ENCODE measurements at places on chromosomes 1 and 21.
A peak's percentile ranks its signal among the peaks of the same experiment; 100 is the strongest.

DNA sequence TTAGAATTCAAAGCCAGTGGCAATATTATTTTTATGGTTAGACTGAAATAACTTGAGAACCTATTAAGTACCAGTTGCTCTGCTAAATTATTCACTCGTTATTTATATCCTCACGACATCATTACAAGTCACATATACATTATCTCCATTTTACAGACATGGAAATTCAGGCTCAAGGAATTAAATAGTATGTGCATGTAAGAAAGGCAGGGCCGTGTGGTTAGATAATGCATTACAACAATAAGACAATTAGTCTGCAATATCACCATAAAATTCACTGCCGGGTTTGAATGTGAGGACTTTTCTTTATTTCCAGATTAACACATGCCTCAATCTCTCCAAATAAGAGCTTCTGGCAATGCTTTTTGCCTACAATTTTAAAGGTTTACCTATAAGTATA lies 523.4 kb downstream of the PTBP2 start:
- DNase-seq: peak; percentile 28

DNA sequence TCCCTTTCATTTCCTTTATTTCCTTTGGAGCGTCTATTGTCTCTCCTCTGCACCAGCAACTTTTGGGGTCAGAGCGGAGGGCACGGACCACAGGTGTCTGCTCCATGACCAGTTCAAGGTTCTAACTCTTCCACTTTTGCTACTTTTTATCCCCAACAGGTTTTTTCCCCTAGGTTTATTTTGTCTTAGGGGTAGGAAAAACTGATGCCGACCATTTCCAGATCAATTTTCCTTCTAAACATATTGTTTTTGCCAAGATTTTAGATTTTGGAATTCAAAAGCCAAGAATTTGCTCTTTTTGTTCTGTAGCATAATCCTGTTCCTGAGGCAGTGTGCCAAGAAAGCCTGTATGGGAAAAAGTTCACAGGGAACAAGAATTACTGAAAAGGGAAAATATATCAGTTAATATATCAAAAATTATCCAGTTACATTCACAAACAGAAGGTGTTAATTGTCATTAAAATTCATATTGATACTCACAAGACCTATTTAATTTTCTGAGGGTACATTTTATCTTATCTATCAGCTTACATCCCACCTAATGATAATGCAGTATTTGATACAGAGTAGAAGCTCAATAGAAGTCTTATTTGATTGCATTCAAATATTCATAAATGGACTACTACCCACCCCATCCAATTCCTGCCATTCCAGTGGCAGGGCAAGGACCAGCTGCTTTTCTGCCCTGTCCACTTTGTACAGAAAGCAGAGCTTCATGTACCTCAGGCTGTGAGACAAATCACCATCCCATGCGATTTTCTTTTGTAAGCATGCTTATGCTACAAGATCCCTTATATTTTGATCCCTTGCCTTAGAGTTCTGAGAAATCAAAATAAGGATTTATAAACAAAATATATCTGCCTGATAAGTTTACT lies 31.2 kb downstream of the TSEN15 start:
- DNase-seq: no peak

DNA sequence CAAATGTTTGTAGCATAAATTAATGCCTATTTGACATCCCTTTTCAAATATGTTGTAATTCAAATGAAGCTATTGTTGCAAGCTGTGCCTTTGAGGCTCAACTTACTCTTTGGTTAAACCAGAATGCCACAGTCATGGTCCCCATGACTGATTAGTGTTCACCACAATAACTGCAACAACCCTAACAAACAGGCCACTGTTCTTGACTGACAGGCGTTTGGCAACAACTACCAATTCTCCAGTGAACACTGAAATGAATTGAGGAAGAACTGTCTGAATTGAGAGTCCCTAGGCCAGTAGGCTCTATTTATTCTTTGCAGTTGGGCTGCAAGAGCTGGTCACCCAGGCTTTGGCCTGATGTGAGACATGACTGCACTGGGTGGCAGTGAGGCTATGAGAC lies 6.6 kb upstream of the TMEM167B start:
- DNase-seq: peak; percentile 86

GRCh38 chr1:224292419-224292818 lies 37.6 kb downstream of the NVL start:
- no peak for DNase-seq
